Cerebellar cortex (tissue), 1 donor: ENCODE measurements at places on chromosomes 1 and 21.

- no peak for DNase-seq
These were observed 1.4 kb upstream of the CFH start for GRCh38 chr1:196650403-196650802.

DNA sequence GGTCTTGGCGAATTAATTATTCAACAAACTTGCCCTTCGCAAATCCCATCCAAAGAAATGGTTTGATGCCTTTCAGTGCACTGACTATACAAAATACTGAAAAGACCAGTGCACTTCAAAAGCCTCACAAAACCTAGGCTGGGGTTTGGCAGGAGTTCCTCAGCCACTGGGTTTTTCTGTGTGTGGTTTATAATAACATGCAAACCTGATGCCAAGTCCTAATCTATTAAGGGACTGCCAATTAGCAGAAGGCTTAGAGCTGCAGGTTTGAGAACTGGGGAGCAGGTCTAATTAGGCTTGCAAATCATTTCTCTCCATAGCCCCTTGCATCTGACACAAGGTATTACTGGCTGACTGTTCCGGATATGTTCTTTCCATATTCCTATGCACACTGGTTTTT is 27.7 kb downstream of the PLPP3 start:
- DNase-seq = peak; percentile 20

GRCh38 chr1:67824766-67825165 is 8.5 kb downstream of the GNG12 start:
- no peak for DNase-seq

GRCh38 chr1:184951788-184952187 is 22.5 kb downstream of the NIBAN1 start:
- no peak for DNase-seq

DNA sequence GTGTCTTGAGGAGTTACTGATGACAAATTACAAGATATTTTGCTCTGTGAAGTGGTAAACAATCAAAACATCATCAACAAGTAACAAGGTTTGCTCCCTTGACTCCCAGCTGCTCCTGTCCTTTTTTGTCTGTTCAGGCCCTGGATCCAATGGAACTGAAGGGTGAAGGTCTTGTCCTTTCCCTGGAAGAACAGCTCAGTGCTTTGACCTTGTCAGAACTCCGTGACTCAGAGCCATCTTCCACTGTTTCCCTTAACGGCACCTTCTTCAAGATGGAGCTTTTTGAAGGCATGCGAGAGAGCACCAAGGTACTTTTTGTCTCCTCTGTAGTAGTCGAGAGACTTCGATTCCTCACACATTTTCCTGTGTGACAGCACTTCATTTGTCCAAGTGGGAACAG is 29.0 kb downstream of the TRIM45 start:
- no peak for DNase-seq

GRCh38 chr1:182120411-182121258 is 59.1 kb upstream of the ZNF648 start:
- peak; percentile 77 for DNase-seq

GRCh38 chr1:67169496-67169895 is 3.2 kb downstream of the IL23R start:
- DNase-seq = no peak

GRCh38 chr1:91791691-91792488 is 94.1 kb downstream of the TGFBR3 start:
- no peak for DNase-seq

GRCh38 chr1:93670141-93670540 is 11.5 kb downstream of the BCAR3 start:
- no peak for DNase-seq

- no peak for DNase-seq
These were observed 162.5 kb downstream of the TYW3 start for GRCh38 chr1:74895411-74895810.

DNA sequence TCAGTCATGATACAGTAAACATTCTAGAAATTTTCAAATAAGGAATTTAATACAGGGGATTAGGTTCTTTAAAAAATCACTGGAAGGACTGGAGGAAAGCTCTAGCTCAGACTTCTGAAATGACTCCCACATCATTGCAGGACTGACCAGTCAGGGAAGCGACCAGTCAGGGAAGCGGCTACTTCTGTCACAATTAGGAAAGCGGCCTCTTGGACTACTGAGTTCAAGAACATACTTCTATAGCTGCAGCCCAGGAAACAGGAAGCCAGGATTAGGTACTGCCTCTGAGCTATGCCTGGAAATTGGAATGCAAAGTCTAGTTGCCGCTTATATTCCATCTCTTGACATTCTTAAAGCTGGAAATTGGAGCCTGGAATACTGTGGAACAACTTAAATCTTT is 45.5 kb downstream of the USP25 start:
- DNase-seq = no peak

- no peak for DNase-seq
These were observed 173.2 kb downstream of the COP1 start for GRCh38 chr1:176033881-176034280.

GRCh38 chr1:150472601-150473200 is 14.5 kb upstream of the TARS2 start:
- DNase-seq = no peak

DNA sequence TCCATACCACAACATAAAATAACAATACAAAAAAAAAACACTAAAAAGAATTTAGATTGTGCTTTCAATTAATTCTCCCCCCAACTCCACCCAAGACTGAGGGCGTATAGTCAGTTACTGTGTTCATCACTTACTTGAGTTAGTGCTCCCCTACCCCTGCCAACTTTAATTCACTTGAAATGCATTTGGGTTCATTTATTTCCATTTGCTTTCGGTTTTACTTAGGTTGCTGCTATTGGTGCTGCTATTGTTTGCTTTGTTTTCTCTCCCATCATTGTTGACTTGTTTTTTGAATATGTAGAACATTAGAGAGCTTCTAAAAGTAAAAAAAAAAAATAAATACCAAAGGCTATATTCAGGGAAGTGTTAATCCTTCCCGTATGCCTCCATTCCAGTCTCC is 10.7 kb upstream of the CYYR1 start:
- DNase-seq = no peak

- no peak for DNase-seq
These were observed 211.2 kb upstream of the PTBP2 start for GRCh38 chr1:96510391-96510790.

DNA sequence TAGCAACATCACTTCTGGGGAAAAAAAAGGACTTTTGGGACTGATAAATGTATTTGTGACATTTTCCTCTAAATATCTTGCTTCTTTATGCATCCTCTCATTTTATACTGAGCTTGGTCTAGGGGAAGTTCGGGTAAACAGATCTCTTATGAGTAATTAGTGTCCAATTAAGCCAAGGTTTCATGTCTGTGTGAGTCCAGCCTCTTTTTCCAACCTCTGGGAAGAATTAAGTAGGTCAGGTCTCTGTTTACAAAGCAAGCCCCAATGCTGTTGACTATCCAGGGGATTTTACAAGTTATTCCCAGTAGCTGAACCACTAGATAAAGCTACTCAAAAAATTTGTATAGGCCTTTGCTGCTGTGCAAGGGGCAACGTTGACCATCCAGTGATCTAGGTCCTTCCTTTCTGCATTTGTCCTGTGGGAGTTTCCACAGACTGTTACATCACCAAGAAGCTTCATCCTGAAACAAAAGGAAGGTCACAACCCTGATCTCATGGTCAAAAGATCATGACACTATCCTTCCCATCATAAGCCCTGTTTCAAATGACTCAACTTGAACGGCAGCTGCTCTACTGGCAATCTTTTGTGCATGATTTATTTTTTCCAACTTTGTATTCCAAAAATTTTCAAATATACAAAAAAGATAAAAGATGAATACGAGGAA is 74.3 kb downstream of the ETS2 start:
- DNase-seq = no peak

GRCh38 chr1:31580513-31580870 is 4.2 kb downstream of the TINAGL1 start:
- peak; percentile 31 for DNase-seq

DNA sequence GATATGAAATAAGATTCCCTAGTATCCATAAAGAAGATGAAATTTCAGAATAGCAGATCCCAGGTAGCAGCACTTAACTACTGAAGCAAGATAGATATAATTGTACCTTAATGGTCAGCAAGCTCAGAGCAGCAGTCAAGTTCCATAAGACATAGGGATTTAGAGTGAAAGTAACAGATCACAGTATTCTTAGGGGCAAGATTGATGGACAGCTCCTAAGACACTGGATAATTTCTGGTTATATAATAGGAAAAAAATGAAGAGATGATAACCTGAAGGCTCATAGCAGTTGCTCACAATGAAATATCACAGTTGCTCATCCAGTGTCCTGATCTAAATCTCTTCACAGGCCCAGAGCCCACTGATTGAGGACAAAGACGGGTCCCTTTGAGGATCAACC is 66.0 kb downstream of the SLC30A10 start:
- no peak for DNase-seq

- DNase-seq = no peak
These were observed 88.6 kb upstream of the PLXNA2 start for GRCh38 chr1:208332774-208333126.

- DNase-seq = peak; percentile 90
These were observed 15.2 kb downstream of the SLC27A3 start for GRCh38 chr1:153790313-153790965.

- DNase-seq = no peak
These were observed 15.6 kb upstream of the PEX10 start for GRCh38 chr1:2427976-2428375.

- no peak for DNase-seq
These were observed 13.9 kb upstream of the PRKCZ start for GRCh38 chr1:2036287-2036686.

DNA sequence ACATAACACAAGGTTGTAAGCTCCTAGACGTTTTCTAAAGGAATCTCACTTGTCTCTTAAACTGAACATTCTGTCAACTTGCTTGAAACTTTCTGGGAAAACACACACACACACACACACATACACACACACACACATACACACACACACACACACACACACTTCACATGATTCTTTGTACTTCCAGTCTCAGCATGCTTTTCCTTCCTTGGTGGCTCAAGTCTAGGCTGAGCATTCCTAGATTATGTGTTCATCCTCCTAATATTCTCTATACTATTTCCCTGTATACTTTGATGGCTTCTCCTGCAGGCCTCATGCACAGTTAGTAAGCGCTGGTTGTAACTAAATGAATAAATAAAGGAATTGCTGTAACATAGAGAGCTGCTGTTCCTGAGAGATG is 372.1 kb downstream of the PTPRC start:
- DNase-seq = no peak

DNA sequence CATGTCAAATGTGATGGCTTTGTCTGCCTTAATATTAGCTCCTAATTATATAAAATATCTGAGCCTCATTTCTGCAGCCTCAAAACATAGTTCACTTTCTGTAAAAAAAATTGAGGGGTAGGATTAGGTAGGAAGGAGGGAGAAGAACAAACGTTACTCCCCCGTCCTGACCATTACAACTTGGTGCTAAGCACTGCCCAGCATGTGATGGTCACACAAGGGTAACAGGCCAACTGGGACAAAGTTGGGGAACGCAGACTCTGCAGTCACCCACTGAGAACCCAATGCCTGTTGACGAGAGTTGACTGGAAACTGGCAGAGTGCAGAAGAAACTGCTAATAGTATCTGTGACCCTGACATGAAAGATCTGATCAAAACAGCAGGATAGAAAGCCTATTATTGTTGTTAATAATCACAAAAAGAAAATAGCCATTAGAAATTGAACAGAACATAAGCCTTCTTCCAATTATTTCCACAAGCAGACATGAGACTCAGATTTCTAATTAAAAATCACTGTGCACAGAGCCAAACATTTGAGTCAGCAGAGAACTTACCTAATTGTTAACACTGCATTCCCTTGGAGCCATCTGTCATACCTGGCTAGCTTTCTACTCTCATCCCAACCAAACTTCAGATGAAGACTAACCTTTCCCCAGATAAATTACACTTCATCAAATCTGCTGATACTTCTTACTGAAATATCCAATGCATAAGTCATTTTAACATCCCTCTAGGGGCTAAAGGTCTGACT is 5.5 kb downstream of the SORT1 start:
- DNase-seq = peak; percentile 77

DNA sequence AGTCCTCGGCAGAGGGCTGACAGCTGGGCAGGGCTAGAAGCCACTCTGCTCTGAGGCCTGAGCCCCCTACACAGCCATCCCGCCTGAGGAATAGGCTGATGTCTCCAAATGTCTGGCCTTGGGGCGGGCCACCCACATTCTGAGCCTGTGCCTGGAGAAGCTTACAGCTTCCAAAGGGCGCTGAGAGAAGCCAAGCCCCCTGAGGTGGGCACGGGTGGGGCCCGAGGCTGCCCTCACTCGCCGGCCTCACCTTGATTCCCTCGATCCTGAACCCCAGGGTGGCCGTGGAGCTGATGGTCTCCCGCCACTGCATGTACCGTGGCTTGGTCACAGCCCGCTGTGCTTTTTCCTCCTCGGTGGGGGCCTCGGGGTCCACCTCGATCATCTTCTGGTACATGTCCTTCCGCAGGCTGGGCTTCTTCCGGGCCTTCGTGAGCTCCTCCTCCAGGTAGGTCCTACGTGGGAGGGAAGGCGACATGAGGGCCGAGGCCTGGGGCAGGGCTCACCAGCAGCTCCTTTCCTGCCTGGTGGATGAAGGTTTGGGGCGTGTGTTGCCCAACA is 93.2 kb downstream of the STUM start:
- DNase-seq = no peak

- no peak for DNase-seq
These were observed 9.3 kb downstream of the RAB4A start for GRCh38 chr1:229280037-229280828.

DNA sequence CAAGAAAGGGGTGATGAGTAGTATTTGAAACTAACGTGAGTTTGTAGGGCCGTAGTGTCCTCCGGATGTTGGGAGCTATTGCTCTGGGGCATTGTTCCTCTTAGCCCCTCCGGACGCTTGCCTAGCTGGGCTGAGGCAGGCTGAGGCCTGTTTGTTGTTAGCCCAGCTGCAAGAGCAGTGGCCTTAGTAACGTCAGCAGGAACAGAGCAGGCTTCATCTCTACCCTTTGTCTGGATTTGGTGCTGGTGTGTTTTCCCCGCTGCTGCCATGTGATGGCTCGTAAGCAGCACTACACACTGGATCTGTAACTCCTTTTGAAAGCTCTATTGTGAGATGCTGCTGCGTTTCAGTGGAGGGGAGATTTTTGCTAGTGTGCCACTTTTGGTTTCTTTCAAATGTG is 57.6 kb downstream of the DNM3 start:
- DNase-seq = peak; percentile 51

GRCh38 chr1:228778026-228778425 is 42.7 kb downstream of the RHOU start:
- DNase-seq = no peak

DNA sequence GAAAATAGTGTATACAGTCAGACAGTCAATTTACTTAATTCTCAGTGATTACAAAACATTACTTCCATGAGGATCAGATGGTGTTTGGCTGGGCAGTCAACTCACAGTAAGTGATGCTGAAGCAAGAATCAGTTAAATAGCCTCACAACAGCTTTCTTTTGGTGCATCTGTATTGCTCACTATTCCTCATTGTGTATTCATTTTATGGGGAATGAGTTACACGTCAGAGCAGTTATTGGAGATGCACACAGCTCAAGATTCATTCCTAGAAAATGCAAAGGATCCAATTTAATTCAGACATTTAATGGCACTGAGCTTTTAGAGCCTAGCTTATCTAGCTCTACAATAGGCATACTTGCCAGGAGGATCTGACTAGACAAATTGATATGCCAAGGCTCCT is 150.6 kb downstream of the HS2ST1 start:
- DNase-seq = no peak

- peak; percentile 57 for DNase-seq
These were observed 12.4 kb downstream of the ATP1A2 start for GRCh38 chr1:160127865-160128523.
